Epithelial cell of esophagus (primary cell): ENCODE measurements at places on chromosomes 3 and 15.

DNA sequence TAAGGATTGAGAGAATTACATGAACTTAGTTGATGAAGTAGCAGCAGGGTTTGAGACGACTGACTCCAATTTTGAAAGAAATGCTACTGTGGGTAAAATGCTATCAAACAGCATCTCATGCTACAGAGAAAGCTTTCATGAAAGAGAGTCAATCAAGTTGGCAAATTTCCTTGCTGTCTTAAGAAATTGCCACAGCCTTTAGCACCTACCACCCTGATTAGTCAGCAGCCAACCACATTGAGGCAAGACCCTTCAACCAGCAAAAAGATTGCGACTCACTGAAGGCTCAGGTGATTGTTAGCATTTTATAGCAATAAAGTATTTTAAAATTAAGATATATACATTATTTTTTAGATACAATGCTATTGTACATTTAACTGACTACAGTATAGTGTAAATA is 80.9 kb downstream of the RAP2B start:
- peak; percentile 31 for DNase-seq

DNA sequence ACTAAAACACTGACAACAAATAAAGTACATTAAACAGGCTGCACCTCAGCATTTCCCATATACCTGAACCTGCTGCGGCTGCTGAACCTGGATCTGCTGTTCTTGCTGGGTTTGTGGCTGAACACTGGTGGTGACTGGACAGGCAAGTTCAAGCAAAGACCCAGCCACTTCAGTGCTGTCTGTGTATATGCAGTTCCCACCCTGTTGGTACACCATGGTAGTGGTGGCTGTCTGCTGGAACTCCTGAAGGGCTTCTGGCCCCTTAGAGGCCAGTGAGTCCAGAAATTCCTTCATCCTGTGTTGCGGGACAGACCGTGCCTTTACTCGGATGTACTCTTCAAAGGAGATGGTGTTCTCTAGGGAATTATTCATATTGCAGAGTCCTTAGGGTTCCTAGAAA is 17.2 kb downstream of the QRICH1 start:
- DNase-seq = peak; percentile 57

DNA sequence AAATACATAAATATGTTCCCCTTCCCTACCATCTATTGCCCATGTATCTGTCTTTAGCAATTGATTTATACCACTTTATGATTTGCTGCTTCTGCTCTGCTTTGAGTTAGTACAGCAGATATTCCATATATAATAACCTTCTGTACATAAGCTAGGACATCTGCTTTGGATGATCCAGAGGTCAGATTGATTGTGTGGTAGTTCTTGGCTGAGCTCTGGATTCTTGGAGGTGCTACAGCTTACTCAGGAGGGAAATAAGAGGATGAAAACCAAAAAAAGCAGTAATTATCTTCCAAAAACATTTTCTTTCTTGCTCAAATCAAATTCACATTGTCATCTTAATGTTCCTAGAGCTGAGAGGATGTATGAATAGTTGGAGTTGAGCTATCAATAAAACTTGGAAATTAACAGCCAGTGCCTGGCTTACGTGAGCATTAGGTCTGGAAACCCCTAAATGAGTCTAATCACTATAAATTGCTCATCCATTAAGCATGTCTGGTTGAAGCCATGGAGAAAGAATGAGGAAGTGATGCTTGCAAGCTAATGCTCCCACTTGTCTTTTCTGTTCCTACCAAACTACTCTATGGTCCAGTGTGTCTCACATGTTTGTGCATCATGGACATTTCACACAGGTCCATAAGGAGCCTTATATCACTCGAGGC is 36.3 kb upstream of the TMEM42 start:
- DNase-seq = peak; percentile 87

- DNase-seq = no peak
These were observed 92.1 kb downstream of the SLC49A4 start for GRCh38 chr3:122886946-122887345.

DNA sequence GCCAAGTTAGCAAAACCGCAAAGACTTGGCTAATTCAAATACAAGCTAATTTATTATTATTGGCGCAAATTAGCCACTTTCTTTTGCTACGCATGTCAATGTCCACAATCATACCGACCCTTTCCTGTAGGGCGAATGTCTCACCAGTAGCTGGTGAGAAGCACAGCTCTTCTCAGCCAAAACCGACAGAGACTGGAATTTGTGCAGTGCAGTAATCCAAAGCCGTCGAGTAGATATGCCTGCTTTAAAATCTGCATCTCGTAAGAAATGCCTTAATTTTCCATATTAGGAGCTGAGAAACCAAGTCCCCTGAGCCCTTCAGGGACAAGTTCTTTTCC is 614 bp upstream of the MINDY2 start:
- peak; percentile 44 for DNase-seq

GRCh38 chr3:155218462-155218861 is 75.0 kb downstream of the STRIT1 start:
- no peak for DNase-seq

GRCh38 chr3:88211096-88211890 is 61.5 kb downstream of the C3orf38 start:
- no peak for DNase-seq

- peak; percentile 31 for DNase-seq
These were observed 4.5 kb downstream of the THBS1 start for GRCh38 chr15:39585389-39585841.
